H7 (cell line): ENCODE measurements at places on chromosomes 2 and 18. TPM values are rescaled to one million over a fixed set of nuclear protein-coding genes. Genes with fewer than 3 reads are reported as not detected.

SRD5A2 gene
- total RNA-seq: 0.04 TPM in 1 of 2 replicates, not detected in the other

NOL4 gene
- total RNA-seq: 0.07 and 0.66 TPM in 2 replicates

KCNJ3 gene
- 0.07 and 0.28 TPM in 2 replicates for total RNA-seq

CDH20 gene
- 0.31 and 0.81 TPM in 2 replicates for total RNA-seq

ANKRD53 gene
- total RNA-seq: not detected in 2 replicates

DUSP2 gene
- 2.0 and 3.6 TPM in 2 replicates for total RNA-seq

PSD4 gene
- total RNA-seq: 1.5 and 1.9 TPM in 2 replicates

RUFY4 gene
- total RNA-seq: not detected in 2 replicates

SCN7A gene
- total RNA-seq: 0.07 TPM in 1 of 2 replicates, not detected in the other

STK17B gene
- 16.2 and 26.5 TPM in 2 replicates for total RNA-seq

MBOAT2 gene
- 16.4 and 23.9 TPM in 2 replicates for total RNA-seq

SH3BP4 gene
- 45.8 and 61.4 TPM in 2 replicates for total RNA-seq

MFSD2B gene
- 0.11 and 0.21 TPM in 2 replicates for total RNA-seq

EGR4 gene
- 0.04 TPM in 1 of 2 replicates, not detected in the other for total RNA-seq

CHST9 gene
- 2.7 and 3.8 TPM in 2 replicates for total RNA-seq

MERTK gene
- total RNA-seq: 8.3 and 8.7 TPM in 2 replicates

DHRS9 gene
- not detected in 2 replicates for total RNA-seq

POTEC gene
- not detected in 2 replicates for total RNA-seq

MRPS9 gene
- total RNA-seq: 55.4 and 80.3 TPM in 2 replicates

ADAM23 gene
- 5.8 and 6.1 TPM in 2 replicates for total RNA-seq

CYS1 gene
- 0.24 and 0.63 TPM in 2 replicates for total RNA-seq

ASB3 gene
- 49.2 and 54.2 TPM in 2 replicates for total RNA-seq

ANKRD30BL gene
- not detected in 2 replicates for total RNA-seq

ARHGAP15 gene
- total RNA-seq: not detected in 2 replicates
